ENCODE measurements at places on chromosomes 16 and 17.

DNA sequence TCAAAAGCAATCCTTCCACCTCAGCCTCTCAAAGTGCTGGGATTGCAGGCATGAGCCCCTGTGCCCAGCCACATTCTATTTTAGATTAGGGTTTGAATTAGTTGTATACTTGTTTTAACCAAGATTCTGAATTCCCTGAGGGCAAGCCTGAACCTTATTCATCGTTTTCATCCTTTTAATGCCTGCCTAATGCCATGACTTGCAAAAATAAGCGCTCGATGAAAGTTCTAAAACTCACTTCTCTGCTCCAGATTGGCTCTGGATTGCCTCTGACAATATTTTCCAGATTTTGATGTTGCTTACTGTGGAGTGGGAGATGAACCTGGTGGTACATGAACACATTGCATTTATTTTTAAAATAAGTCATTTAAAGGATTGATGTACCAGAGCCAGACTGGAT is 90.9 kb upstream of the CACNG3 start:
- no peak for DNase-seq

DNA sequence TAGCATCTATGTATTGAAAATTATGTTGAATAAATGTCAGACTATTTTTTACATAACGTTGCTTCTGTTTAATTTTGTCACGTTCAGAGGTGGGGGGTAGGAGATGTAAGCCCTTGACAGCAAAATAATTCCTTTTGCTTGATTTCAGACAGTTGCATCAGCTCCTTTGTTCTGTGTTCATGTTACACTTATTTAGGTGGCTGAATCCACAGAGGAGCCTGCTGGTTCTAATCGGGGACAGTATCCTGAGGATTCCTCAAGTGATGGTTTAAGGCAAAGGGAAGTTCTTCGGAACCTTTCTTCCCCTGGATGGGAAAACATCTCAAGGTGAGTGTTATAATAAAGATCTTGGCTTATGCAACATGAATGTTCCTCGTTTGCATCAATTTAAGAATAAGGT is 4.5 kb downstream of the HERPUD1 start:
- no peak for DNase-seq

- DNase-seq = no peak
These were observed 356.3 kb upstream of the TNRC6C start for GRCh38 chr17:77602062-77602746.

GRCh38 chr16:89107203-89107582 is 13.5 kb downstream of the ACSF3 start:
- no peak for DNase-seq

- DNase-seq = no peak
These were observed 482.7 kb upstream of the EEF2KMT start for GRCh38 chr16:5580296-5580695.

DNA sequence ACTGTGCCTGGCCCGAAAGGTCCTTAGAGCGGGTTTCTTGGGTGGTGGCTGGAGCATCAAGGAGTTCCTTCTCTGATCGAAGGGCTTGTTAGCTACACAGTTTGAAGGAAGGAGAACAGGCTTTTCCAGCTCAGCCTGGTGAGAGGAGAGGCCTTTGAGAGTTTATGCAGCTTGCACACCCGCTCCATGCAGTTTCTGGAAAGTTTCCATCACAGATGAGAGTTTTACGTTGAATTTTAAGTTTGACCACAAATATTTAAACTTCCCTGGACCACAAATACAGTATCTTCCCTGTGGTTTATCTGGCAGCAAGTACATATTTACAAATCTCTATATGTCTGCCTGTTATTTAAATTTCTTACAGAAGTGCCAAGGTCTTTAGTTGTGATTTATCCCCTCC is 56.8 kb downstream of the HIC1 start:
- DNase-seq = no peak

All from NB4 (cell line).